ENCODE measurements at places on chromosomes 13 and 19.

DNA sequence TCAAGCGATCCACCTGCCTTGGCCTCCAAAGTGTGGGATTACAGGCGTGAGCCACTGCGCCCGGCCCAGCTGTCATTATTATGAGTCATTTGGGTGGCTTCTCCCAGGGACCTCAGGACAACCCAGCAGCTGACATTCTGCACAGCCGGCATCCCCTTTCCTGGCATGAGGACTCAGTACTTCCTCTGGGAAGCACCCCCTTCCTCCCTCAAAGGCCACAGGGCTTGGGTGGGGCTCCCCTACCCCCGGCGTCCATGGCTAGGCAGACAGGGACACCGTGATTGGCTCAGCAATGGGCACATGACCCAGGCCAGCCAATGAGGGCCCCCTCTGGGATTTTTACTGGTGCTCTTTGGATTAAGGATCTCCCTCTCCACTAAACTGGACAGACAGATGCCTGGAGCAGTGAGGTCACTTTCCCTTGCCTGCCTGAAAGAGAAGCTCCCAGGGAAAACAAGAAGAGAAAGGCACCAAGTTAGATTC lies 6.0 kb downstream of the KANK2 start:
- no peak for DNase-seq

- DNase-seq: no peak
Observed at GRCh38 chr19:1822210-1822609, 10.1 kb upstream of the ATP8B3 start.

DNA sequence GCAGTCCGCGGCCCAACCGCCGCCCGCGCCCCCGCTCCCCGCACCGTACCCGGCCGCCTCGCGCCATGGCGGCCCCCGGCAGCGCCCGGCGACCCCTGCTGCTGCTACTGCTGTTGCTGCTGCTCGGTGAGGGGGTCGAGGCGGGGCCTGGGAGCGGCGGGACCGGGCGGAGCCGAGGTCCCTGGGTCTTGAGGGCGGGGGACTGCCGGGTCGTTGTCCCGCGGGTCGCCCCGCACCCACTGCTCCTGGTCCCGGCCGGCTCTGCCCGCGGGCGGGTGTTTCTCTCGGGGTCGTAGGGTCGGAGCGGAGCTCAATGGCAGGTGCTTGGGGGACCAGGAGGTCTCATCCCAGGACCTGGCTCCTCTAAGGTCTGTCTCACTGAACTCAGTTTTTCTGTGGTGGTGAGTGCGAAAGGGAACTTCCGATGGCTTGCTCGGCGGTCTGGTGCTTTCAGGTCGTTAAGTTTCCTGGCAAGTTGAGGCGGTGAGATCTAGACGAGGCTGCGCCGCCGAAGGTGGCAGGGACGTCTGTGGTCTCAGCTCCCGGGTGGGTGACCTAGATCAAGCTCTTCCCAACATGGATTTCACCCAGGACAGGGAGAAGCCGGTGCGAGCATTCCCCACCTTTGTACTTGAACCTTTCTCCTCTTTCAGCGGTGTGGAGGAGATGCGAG lies 467 bp downstream of the LAMP1 start:
- no peak for DNase-seq

DNA sequence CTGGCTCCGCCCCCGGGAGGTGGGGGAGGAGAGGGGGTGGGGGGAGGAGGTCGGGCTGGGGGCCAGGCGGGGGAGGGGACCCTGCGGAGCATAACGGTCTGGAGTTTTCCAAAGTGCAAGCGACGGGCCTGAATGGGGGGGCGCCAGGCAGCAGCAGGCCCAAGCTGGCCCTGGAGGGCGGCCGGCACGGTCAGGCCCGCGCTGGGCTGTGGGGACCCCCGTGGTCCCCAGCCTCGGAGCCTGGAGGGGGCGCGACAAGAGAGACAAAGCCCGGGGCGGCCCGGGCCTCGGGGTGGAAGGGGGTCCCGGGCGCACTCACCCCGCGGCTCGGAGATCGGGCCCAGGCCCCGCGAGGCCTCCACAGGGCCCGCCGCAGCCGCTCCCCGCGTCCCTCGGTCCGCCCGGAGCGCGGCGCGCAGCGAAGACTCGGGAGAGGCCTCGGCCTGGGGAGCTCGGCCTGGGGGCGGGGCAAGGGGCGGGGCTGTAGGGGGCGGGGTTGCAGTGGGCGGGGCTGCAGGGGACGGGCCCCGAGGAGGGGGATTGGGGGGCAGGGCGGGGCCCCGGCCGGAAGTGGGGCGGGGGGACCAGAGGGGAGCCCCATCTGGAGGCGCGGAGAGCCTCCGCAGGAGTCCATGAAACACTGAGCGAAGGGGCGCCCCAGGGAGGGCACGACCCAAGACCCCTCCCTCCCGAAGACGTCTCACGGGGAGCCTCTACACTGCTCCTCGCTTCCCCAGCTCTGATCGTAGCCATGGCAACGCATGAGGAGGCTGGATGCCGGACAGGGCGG lies 47.6 kb downstream of the PTPRS start:
- DNase-seq: no peak

- DNase-seq: no peak
Observed at GRCh38 chr13:67122251-67122650, 107.9 kb downstream of the PCDH9 start.

- DNase-seq: no peak
Observed at GRCh38 chr13:40876020-40876738, 86.8 kb downstream of the SLC25A15 start.

DNA sequence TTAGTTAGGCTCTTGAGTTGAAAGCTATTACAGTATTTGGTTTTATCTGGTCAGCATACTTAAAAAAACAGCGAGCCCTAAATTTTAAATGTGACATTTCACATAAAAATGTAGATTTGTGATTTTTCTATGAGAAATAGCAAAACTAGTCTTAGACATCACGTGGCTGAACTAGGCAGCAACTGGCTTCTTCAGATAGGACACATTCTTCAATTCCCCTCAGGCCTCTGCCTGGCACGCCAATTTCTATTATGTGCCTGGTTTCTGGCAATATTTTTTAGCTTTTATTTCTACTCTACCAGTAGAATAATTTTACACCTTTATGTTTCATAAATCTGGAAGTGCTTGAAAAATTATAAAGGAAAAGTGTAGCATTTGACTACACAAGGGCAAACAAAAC lies 433.7 kb downstream of the DIAPH3 start:
- no peak for DNase-seq

DNA sequence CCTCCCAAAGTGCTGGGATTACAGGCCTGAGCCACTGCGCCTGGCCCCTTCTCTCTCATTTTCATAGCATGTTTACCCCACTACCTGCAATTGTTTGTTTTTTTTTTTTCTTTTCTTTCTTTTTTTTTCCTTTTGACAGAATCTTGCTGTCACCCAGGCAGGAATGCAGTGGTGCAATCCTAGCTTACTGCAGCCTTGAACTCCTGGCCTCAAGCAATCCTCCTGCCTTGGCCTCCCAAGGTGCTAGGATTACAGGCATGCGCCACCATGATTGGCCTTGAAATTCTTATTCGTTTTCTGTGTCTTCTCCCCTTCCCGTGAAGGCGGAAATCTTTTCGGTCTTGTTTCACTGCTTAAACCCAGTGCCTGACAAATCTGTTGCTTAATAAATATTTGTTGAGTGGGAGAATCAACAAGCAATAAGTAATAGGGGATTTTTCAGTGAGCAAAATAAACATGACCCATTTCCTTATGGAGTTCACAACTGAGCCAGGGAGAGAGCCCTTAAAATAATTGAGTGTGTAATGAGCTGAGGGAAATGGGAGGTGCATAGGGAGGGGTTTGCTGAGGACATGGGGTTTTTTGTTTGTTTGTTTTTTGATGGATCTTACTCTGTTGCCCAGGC lies 1.8 kb upstream of the INSR start:
- DNase-seq: no peak

GRCh38 chr19:8129061-8129618 lies 20.3 kb downstream of the FBN3 start:
- no peak for DNase-seq
